Foreskin keratinocyte (primary cell): ENCODE measurements at places on chromosomes 16 and 17.

DNA sequence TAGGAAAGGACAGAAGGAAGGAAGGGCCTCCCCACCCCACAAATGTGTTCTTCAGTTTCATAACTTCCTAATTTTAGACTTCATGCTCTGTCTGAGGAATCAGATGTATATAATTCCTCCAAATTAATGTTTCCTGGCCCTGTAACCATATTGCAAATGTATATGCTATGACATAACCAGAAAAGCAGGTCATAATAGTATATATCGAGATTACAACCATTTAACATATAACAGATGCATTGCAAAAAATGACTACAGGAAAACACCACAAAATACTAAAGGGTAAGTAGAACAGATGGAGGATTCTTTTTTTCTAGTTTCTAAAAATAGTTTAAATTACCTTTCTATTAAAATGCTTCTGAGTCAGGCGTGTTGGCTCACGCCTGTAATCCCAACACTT lies 3.1 kb upstream of the EXOC7 start:
- DNase-seq, result no peak

DNA sequence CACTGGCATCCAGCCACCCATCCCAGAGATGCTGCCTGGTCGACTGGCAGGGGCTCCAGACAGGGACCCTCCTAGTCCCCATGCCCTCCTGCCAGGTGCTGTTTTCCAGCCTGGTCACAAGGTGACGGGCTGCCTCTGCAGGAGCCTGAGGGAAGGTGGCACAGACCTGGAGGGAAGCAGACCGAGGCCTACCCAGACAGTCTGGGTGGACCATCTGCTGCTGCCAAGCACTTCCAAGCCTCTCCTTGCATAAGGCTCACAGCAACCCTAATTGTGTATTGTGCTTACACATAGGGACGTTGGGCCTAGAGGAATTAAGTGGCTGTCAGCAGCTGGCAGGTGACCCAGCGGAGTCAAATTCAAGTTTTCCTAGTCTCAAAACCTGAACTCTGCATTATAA lies 90.1 kb upstream of the KCNJ18 start:
- DNase-seq, result no peak

- no peak for DNase-seq
Observed at GRCh38 chr17:67435786-67436185, 58.7 kb downstream of the PITPNC1 start.

DNA sequence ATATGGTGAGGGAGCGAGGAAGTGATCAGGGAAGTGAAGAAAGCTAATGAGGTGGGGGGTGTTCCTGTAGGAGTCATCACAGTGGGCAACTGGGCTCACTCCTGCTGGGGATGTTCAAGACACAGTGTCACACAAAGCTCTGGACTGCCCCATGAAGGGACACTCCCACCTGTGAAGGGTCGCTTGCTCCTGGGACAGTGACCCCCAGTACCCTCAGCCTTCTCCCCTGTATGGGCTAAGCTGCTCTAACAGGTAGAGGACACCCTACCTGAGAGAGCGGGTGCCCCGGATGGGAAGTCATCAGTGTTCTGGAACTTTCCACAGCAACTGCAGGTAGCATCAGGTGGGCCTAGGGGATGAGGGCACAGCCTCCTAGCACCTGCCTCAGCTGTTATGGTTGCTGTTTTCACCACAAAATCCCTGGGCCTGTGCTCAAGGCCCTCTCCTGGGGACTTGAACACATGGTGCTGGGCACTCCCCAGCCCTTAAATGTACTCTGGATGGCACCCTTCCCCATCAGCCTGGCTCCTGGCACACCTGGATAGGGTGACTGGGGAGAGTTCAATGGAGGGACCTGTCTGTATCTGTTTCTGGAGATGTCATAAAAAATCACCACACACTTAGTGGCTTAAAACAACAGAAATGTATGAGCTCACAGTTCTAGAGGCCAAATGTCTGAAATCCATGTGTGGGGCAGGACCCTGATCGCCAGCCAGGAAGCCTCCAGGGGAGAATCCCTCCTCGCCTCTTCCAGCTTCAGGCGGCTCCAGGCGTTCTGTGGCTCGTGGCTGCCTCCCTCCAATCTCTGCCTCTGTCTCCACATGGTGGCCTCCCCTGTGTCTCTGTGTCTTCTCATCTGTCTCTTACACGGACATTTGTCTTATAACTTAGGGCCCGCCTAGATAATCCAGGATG lies 104.0 kb upstream of the CDH5 start:
- DNase-seq, result no peak

DNA sequence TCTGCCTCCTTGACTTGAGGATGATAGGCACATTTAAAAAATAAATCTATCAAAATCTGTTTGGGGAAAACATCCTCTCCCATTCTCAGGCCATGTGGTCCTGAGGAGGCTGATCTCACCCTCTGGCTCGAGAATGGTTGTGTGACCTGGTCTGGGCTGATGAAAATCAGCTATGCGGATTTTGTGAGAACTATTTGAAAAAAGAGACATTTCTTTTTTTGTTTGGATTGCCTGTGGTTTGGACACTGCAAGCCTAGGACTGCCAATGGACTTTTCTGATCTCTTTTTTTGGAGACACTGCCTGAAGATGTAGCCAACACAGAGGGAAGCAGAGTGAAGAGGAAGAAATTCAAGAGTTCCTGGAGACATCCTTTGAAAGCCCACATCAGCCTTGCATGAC lies 145.9 kb downstream of the HS3ST3B1 start:
- DNase-seq, result no peak

- peak; percentile 75 for DNase-seq
Observed at GRCh38 chr16:64964126-64964540, 157.7 kb downstream of the CDH11 start.

DNA sequence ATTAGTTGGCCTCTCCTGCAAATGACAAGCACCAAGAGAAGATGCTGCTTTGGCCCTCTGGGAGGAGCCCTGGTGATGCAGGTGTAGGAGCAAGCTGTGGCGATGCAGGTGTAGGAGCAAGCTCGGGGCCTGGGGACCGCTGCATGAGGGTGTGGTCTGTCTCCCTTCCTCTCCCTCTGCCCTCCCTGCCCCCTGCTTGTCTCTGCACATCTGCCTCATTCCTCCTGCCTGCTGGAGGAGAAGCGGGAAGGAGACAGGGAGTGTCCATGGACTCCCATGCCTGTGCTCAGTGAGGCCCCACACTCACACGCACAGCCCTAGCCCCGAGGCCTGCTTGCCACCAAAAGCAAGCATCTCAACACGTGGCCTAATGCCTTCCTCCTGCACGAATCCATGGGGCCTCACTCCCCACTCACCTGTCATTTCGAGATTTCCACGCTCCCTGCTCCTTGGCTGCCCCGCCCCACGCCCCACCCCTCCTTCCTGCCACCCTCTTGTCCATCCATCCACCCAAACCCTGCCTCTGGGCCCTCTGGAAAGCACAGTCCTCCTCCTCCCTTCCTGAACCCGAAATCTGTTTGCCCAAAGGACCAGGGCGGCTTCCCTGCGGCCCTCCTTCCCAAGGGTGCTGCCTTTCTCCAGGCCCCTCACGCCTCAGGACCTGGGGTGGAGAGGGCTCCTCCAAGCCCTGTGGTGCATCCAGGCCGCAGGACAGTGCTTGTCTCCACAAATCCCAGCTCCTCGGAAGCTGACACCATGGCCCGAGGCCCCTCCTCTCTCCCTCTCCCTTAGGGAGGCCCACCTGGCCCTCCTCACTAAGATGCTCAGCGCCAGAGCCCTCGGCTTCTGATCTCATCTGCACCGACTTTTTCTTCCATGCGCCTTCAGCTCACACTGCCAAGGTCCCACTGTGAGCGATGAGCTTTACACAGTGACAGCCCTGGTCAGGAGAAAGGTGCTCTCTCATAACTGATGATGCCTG lies 11.8 kb upstream of the ALDH3A1 start:
- DNase-seq, result no peak

- DNase-seq, result no peak
Observed at GRCh38 chr17:67438667-67439066, 61.6 kb downstream of the PITPNC1 start.

DNA sequence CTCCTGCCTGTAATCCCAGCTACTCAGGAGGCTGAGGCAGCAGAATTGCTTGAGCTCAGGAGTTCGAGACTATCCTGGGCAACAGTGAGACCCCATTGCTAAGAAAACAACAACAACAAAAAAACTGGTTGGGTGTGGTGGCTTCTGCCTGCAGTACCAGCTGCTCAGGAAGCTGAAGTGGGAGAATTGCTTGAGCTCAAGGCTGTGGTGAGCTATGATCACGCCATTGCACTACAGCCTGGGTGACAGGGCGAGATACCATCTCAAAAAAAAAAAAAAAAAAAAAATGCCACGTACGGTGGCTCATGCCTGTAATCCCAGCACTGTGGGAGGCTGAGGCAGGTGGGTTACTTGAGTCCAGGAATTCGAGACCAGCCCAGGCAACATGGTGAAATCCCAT lies 34.1 kb downstream of the NME2 start:
- no peak for DNase-seq

- DNase-seq, result no peak
Observed at GRCh38 chr17:9003355-9004131, 17.8 kb upstream of the NTN1 start.

DNA sequence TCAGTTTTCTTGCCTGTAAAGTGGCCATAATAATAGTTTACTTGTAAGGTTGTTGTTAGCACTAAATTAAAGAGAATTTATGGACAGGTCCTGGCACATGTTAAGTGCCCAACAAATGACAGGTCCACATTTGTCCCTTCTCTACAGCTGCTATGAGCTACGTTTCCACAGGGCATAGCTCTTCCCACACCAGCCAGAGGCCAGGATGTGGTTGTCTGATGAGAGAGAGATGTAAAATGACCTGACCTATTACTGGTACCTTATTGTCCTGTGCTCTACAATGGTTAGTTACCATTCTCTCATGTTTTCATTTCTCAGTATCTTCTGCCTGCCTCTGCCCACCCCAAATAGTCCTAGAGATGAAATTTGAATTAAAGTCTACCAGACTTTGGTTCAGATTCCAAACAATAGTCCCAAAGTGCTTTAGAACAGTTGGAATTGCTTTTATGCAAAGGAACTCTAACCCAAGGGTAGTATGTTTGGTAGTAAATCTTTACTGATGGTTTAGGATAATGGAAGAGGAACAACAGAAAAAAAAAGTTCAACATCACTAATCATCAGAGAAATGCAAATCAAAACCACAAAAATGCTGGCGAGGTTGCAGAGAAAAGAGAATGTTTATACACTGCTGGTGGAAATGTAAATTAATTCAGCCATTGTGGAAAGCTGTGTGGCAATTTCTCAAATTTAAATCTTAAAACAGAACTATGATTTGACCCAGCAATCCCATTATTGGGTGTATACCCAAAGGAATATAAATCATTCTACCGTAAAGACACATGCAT lies 57.1 kb upstream of the ANKFN1 start:
- no peak for DNase-seq
